ENCODE measurements at places on chromosomes 6 and 20.

DNA sequence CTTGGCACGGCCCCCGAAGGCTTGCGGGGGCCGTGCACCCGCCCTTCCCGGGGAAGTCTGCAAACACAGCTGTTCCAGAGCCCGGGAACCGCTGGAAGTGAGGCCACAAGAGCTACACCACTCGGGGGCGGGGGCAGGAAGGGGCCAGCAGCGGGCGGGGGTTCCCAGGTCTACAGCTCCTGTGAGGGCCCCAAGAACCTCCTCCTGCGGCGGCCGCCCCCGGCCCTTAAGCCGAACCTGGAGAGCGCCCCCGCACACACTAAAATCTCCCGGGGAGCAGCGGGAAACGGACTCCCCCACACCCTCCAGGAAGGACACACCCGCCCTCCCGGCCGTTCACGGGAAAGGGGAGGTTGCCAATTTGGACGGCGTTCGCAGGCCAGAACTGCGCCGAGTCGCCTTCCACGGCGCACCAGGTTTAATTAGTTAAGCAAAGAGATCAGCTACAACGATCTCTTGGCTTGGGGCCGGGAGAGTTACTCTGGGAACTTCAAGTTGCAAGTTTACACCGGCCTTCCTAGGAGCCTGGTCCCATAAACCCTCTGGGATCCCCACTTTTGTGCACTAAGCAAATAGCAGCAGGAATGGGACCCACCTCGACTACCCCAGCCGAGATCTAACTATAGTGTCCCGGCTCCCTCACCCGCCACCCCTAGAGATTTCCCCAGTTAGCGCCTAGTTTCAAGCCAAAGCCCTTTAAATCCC, 1.7 kb downstream of the JAG1 start:
- DNase-seq, result no peak

- DNase-seq, result no peak
These were observed 250.3 kb upstream of the PLN start for GRCh38 chr6:118297821-118298220.

- peak; percentile 19 for DNase-seq
These were observed 88.6 kb upstream of the TGM3 start for GRCh38 chr20:2206957-2207769.

DNA sequence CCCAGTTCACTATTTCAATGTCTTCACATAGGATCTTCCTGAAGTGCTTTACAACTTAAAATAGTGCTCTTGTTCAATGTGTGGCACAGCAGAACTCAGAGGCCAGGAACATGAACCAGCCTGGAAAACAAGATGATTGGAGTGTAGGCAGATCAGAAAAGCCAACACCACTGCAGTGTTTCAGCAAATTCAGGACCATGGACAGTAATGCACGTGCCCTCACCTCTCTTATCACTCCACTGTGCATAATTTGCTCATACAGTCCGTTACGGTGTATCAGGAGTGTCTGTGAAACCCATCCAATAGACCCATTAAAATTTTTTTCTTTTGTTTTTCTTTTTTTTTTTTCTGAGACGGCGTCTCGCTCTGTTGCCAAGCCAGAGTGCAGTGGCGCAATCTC, 27.6 kb upstream of the HACE1 start:
- no peak for DNase-seq

GRCh38 chr6:3205913-3206312, 21.5 kb downstream of the TUBB2B start:
- no peak for DNase-seq

GRCh38 chr20:40753472-40753871, 64.4 kb upstream of the MAFB start:
- DNase-seq, result no peak

GRCh38 chr6:126204126-126204525, 135.8 kb upstream of the CENPW start:
- no peak for DNase-seq

- DNase-seq, result no peak
These were observed 21.4 kb downstream of the TTBK1 start for GRCh38 chr6:43264599-43265145.

DNA sequence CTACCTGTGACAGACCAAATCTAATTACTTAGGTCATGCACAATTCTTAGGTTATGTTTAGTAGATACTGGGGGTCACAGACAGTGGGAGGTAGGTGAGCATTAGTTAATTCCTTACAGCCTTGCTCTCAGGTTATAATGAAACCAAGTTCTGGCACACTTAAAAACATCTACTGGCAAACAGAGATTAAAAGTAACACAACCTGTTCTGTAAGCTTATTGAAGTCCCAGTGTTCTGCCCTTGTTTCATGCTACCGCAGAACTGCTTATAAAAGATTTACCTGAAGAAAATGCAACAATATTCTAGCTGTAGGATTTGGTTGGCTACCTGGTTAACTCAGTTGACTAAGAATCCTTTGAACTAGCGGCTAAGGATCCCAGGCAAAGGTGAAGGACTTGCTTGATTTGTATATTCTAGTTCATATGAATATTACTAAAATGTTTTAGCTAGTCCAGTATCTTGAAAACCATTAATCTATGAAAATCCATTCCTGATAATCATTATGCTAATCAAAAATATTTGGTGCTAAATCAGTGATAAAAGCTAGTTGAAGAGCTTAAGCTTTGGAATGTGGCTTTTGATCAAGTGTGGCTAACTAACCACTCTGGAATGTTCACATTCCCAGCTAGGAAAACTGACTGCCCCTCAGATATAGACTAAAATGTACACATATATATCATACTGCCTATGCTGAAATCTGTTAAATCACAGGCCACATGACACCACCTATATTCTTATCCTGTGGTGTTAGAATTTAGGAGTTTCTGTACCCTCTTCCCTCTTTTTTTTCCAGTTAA, 7.2 kb downstream of the PEX3 start:
- no peak for DNase-seq

GRCh38 chr20:54291339-54292010, 83.6 kb downstream of the PFDN4 start:
- no peak for DNase-seq

DNA sequence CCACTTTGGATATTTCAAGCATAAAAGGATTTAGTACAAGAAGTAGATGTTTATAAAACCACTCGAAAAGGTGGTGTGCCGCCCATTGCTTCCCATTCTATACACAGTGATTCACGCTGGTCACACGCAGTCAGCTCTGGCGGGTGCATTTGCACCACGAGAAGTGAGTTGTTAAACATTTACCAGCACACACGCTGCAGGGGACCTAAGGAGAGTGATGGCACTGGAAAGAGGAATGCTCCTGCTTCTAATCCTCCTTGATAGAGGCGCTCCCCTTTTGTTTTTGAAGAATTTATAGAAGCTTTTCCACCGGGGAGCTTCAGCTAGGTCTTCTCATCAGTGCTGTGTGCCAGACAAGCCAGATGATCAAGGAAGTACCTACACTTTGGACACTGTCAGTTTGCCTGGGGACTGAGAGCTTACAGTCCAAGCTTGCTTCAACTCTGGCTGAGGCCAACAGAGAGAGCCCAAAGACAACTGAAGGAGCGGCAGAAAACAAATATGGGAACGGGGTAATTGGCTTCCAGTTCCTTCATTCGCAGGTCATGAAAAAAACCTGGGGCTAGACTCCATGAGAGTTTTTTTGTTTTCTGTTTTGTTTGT, 31.2 kb downstream of the MUC22 start:
- DNase-seq, result no peak

DNA sequence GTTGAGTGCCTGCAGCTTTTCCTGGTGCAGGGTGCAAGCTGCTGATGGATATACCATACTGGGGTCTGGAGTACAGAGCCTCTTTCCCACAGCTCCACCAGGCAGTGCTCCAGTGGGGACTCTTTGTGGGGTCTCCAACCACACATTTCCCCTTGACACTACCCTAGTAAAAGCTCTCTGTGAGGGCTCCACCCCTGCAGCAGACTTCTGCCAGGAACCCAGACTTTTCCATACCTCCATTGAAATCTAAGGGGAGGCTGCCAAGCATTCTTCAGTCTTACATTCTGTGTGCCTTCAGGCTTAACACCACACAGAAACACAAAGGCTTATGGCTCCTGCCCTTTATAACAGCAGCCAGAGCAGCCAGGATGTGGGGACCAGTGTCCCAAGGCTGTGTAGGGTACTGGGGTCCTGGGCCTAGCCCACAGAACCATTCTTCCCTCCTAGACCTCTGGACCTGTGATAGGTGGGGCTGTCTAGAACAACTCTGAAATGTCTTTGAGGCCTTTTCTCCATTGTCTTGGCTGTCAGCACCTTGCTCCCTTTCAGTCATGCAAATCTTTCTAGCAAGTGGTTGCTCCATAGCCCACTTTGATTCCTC, 65.7 kb downstream of the TBXT start:
- no peak for DNase-seq

GRCh38 chr6:27414996-27415395, 26.4 kb downstream of the ZNF391 start:
- DNase-seq, result no peak

GRCh38 chr6:53306819-53307347, 41.9 kb downstream of the ELOVL5 start:
- DNase-seq, result peak; percentile 79

DNA sequence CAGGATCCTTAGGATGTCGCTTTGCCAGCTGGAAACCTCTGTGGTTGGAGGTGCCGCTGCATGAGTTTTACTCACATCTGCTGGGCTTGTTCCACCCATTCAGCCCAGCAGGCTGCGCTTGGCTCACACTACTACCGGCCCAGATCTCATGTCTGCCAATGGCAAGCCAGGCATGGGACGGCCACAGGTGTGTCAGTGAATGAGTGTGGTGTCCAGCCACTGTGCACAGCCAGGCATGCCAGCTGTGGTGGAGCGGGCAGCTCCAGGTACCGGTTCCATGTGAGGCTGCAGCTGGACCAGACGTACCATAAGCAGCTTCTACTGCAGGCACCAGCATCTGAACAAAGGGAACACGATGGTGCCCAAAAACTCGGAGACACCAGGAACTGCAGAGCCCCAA, 33.1 kb upstream of the ASF1A start:
- DNase-seq, result no peak

- DNase-seq, result no peak
These were observed 375.5 kb downstream of the UTRN start for GRCh38 chr6:144660561-144661115.

- DNase-seq, result no peak
These were observed 133.0 kb upstream of the RUNX2 start for GRCh38 chr6:45195137-45195536.

DNA sequence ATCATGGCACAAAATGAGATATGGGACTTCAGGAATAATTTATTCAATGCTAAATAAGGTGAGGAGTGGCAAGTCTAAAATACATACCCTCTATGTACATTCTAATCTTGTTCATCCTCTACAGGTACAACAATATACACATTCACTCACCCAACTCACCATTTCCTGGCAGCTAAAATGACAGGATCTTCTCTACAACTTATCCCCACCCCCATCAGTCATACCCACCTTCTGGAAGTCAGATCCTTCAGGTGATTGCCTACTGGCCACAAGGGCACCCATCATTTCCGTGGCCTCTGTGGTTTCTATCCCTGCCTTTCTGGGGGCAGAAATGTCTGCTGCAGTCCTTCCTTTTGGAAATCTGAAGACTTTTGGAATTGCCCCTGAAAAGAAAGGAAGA, 22.8 kb upstream of the CRIP3 start:
- DNase-seq, result no peak

DNA sequence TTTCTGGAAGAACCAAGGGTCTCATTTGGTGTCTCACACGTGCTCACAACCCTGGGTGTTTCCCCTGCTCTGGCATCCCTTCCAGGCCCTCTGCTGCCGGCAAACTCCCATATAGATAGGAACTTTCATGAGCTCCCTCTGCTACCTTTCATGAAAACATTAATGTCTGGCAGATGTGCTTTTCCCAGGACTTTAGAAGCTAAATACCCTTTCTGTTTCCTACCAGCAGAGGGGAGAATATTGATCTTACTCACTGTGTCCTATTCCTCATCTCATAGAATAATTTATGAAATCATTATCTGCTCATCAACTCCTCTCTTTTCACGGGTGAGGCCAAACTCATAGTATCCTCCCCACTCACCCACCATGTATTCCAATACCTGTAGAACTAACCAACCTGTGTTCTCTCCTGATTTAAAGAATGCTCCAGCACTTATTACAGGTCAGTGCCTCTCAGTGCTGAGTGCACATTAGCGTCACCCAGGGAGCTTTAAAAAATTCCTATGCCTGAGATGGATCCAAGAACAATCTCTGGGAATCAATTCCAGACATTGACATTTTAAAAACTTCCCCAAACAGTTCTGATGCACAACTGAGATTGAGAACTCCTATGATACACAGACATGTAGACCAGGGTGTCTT, 298.5 kb upstream of the JAG1 start:
- no peak for DNase-seq

GRCh38 chr6:169145991-169146501, 107.6 kb downstream of the THBS2 start:
- DNase-seq, result no peak

DNA sequence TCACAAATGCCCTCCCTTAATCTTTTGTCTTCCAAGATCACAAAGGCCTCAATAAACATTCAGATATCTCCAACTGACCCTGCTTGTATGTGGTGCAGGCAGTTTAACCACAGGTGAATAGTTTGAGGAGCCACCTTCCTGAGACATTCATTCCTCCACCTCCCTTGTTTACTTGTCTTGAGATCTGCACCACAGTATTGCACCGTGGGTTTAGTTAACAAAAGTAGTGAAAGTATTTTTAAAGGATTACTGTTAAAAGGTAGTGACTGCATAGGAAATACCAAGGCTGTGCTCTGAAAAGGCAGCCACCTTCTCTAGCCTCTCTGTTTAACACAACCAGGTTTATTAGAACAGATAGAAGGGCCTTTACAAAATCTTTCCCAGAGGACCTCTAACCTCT, 46.5 kb downstream of the SESN1 start:
- DNase-seq, result no peak

DNA sequence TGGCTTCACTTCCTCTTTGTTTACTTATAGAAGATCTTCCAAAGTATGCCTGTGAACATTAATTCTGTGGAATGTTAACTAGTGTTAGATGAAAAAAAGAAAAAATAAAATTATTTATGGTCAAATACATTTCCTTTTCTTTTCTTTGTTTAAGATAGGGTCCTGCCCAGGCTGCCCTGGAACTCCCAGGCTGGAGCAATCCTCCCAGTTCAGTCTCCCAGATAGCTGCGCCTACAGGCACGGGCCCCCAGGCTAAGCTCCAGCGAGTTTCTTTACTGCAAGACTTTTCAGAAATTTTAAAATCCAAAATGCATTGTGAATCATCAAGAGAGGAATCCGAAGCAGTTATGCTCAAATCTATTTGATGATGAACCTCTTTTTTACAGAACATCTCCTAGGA, 39.3 kb upstream of the IL20RA start:
- DNase-seq, result no peak

- no peak for DNase-seq
These were observed 10.7 kb downstream of the TMEM181 start for GRCh38 chr6:158570681-158570962.
